Stimulated activated CD8-positive, alpha-beta memory T cell treated with anti-CD3 and anti-CD28 coated beads, Interleukin-15, amount 100 ng/mL, for 24 hours (primary cell): ENCODE measurements at places on chromosomes 5 and 9.

DNA sequence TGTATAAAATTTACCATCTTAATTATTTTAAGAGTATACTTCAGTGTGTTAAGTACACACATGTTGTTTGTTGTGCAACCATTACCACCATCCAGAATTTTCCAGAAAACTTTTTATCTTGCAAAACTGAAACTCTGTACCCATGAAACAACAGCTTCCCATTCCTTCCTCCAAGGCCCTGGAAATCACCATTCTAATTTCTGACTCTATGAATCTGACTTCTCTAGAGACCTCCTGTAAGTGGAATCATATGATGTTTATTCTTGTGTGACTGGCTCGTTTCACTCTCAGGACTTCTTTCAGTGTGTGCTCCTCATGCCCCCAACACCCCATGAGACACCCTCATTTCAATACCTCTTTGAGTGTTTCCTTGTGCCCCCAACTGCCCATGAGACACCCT is 60.4 kb upstream of the COL15A1 start:
- no peak for DNase-seq

GRCh38 chr5:75365740-75366139 is 28.7 kb downstream of the HMGCR start:
- no peak for DNase-seq

DNA sequence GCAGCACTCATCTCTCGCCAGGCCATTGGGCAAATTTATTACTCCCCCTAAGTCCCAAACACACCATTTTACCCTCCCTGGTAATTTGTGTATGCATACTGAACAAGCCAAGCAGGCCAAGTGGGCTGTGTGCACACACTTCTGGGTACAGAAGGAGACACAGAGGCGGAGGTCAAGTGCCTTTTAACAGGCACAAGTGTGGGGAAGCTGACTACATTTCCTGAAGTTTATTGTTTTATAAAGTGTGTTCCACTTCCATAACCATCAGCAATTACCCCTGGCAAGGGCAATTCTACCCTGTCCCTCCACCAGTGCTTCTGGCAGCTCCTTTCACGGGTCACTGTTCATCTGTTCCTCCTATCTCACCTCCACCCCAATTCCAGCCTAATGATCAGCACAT is 93.9 kb downstream of the SETX start:
- no peak for DNase-seq

DNA sequence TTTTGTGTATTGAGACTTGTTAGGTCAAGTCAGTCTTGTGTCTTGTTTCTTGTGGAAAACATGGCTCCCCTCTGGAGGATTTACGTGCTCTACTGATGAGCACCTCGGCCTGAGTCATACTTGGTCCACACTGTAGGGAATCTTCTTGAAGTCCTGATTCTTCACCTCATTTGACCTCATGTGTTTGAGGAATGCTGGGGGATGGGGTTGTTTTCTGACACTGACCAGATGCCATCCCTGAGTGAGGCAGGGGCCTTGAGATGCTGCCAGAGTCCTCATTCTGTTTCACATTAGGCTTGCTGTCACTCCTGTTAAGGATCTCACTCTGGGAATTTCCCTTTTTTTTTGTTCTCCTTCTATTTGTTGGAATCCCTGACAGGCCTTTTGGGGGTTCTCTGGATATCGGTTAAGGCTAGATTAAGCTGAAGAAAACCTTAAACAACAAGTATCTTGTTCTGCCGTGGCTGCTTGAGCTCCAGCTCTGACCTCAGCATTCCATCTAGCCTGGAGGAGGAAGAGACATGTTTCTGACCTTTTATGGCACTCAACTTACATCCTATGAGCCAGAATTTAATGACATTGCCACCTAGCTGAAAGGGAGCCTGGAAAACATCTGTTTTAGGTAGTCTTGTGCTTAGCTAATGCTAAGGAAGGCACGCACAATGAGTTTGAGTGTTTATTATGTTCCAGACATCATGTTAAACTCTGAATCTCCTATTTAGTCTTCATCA is 20.6 kb downstream of the TCOF1 start:
- DNase-seq: no peak

- no peak for DNase-seq
These were observed 260.7 kb upstream of the ARRDC3 start for GRCh38 chr5:91643797-91644196.
